ENCODE measurements at places on chromosomes 12 and 14.

DNA sequence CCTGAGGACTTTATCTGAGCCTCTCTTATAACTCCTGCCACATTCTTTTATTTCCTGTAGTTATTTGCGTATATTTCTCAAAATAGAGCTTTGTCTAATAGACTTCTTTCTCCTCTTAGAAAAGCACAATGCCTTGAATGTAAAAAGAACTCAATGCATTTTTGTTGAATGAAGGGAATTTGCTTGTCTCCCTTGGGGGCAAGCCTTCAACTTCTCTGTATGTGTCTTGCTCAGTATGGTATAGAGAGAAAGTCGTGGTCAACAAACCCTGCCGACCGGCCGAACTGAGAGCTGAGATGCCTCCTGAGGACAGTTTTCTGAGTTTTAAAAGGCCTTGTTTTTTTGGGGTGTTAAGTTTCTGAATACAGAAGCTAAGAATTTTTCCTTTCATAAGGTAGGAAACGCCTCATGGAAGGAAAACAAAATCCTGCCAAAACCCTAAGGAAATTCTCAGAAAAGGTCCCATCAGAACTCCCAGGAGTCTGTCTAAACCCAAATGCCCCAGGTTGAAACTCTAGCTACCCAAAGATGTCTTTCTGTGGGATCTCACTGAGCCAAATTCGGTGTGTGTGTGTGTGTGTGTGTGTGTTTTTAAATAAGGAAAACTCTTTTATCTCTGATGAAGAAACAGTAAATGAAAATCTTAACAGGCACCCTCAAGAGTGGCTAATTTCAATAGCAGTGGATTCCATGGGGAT lies 136.6 kb downstream of the C12orf75 start:
- no peak for DNase-seq

DNA sequence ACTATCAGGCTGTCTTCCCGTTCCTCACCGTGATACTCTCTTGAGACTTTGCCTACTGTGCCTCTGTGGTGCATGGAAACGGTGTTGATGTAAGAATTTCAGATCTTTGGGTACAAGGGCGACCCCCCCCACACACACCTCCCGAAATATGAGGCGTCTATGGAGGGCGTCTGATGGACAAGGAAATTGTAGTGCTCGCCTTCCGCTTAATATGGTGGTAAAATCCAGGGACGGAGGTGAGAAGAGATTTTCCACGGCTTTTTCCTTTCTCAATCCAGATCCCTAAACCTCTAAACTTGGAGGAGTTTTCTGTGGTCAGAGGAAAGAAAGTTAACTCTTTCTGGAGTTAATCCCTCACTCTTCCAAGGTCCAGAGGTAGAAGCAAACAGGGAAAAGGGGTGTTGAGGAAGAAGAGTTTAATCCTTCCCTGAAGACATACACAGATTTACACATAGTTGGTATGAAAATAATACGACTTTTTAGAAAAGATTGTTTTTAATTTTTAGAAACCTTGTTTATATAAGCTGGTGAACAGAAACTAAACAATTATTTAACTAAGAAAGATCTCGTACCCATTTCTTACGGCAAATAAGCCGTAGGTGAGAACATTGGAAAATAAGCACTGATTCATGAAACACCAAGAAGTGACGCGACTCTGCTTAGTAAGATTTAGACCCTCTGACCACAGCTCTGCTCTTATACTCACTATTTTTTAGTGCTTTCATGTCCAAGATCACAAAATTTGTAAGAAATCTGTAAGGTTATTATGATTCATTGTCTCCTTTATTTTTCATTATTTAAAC lies 23.1 kb upstream of the RNASE12 start:
- DNase-seq: no peak

GRCh38 chr14:99348816-99349614 lies 77.0 kb upstream of the BCL11B start:
- peak; percentile 70 for DNase-seq

DNA sequence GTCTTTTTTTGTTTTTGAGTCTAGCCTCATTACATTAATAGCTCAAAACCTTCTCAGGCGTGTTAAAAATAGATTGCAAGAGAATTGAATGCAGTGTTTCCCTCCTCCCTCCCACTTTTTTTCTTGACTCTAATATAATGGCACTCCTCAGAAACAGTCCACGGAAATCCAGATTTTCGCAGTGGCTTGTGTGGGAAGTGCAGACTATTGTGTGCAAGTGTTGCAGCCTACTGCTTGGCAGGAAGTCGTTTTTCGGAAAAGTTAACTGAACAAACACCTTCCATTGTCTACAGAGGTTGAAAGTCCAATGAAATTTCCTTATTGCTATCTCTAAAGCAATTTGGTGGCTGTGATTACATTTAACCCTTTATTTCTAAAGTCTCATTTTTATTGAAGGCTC lies 147.9 kb upstream of the E2F7 start:
- no peak for DNase-seq

DNA sequence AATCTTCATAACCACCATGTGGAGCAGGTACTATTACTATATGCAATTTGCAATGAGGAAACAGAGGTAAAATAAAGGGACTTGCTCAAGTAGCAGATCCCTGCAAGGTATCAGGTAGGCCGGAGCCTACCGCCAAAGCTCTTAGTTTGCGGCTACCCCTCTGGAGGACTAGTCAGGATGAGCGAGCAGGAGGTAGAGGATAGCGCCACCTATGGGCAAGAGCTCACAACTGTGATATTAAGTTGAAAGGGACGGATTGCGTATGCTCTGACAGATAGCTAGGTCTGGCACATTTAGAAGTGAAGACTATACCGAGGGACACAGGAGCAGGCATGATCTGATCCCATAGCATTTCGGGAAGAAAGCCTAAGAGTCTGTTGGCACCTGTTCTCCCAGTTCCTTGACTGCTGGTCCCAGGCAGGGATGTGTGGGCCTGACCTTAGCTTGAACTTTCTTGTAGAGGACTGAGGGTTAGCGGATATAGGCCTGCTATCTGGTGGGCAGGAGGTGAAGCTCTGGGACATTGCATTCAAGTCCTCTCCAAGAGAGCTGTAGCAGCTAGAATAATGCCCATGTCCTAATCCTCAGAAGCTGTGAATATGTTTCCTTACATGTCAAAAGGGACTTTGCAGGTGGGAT lies 48.0 kb downstream of the SLC17A8 start:
- peak; percentile 60 for DNase-seq

- DNase-seq: no peak
These were observed 1.5 kb upstream of the EP400 start for GRCh38 chr12:131948166-131948712.

DNA sequence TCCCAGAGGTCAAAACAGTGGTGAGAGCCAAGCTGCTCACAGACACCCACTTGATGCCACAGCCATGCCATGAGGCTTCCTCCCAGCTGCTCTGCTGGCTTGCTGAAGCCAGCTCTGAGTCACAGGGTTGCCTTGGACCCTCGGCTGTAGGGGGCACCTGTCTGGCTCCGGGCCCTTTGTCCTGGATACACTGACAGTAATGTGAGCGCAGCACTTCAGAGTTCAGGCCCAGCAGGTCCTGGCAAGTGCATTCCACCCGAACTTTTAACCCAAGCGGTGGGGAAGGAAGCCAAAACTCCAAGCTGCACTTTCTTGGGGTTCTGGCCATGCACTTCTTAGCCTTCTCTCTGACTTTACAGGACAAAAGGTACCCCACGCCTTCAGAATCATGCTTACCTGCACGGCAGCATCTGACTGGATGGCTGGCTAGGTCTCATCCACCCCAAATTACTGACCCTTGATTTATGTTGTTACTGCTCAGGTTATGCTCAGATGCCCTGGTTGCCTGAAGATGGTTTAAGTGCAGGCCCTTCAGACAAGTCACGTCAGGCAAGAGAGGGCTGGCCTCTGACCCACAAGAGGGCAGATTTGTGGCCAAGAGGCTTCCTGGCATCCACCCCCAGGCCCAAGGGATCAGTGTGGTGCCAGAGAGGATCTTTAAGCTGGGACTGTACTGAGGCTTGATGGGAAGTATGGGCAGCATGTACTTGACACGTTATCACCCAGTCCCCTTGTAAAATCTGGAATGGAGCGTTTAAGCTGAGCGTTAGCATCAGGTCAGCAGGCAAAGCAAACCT lies 24.8 kb downstream of the SLC25A29 start:
- no peak for DNase-seq

DNA sequence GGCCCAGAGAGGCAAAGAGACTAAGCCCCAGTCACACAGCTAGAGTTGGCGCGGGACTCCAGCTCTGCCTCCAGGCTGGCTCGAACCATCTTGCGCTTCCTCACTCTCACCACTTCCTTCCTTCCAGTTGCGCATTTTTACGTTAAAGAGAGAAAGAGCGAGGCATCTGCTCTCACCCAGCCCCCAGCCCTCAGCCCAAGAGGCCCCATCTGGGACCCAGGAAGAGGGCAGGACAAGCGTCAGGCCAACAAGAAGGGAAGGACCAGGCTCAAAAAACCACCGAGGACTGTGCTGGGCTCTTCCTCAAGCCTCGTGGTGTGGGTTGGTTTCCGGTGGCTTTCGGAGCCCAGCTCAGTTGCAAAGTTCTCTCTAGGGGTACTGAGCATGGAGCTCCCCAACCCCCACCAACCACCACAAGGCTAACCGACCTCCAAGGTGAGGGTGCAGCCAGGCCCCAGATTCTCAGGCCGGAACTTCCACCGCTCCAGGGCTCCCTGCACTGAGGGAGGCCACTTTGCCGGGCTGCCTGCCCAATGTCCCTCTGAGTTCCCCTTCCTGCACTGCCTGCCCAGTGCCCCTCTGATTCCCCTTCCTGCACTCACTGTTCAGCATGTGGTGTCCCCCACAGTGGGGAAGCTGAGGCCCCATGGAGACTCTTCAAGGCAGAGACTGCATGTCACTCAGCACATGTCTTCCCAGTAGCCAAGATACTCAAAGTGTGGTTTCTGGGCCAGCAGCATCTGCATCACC lies 35.9 kb downstream of the TESC start:
- DNase-seq: no peak

DNA sequence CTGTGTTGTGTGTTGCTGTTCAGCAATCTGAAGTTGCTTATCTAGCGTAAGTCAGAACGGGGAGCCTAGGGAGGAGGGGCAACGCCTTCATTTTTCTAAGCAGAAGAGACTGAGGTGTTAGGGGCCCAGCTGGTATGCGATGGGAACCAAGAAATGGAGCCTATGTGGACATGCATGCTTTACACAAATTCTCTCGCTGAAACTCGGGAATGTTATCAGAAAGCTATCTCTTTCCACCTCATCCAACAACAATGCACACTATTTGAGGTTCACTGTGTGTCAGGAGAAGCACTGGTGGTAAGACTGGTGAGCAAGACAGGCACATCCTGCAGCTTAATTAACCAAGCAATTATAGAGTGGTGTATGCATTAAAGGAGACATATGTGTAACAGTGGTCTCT lies 89.7 kb downstream of the NRXN3 start:
- DNase-seq: no peak

DNA sequence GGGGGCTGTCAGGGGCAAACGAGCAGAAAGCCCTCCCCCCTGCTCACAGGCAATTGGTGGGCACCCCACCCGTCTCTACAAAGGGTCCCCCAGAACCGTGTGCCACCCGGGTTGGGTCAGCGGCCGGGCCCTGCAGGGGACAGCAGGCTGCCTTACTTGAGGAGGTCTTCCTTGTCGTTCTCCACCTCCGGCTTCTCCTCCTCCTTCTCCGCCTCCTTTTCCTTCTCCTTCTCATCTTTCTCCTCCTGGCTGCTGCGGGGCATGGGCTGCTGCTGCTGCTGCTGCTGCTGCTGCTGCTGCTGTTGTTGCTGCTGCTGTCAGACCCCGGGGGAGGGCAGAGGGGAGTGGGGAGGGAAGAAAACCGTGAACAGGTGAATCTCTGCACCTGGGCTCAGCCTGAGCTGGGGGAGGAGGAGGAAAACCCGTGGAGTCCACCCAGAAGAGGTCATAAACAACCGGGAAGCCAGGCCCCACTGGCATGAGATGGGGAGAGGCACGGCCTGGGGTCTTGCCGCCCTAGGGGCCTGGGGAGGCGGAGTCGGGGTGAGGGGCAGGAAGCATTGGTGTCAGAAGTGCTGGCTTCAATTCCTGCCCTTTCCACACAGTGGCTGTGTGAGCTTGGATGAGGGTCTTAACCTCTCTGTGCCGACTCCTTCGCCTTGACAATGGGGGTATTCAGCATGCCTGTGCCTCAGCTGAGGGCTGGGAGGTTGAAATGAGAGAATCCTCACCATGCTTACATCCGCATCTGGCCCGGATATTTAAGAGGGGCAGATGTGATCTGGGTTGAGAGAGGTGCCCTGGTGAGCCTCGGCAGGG lies 107.6 kb downstream of the RFLNA start:
- DNase-seq: no peak

GRCh38 chr12:118368821-118369220 lies 3.9 kb downstream of the TAOK3 start:
- DNase-seq: no peak

GRCh38 chr12:26566675-26567074 lies 266.3 kb downstream of the ITPR2 start:
- DNase-seq: peak; percentile 10

DNA sequence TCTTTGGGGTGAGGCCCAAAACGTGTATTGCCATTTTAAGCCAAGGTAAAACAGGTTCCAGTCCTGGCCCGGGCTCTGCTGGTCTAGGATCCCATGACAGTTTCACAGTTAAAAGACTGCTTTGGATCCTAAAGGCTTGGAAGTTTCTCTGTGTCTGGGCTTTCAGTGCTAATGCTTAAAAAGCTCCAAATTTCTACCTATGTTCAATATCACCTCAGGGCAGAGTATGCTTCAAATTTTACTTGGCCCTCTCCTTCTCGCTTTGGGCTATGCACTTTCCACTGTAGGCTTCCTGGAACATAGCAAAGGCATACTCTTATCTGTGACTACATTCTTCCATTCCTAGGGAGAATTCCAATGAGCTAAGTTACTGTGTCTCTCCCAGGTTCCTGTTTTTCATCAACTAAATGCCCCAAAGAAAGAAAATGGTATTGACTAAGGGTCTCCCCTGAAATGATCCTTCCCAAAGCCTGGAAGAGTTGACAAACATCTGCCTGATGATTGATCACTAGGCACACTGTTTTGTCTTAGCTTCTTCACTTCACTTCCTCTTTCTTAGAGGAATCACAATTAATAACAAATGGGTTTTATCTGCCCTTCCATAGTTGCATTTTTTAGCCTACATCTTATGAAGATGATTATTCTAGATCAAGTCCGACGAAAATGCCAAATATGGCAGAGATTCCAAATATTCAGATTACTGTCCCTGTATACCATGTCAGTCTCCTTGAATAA lies 79.4 kb downstream of the TMTC2 start:
- DNase-seq: no peak

GRCh38 chr12:48857278-48857994 lies 5.5 kb upstream of the DDX23 start:
- no peak for DNase-seq

GRCh38 chr12:57744194-57744776 lies 554 bp upstream of the TSPAN31 start:
- no peak for DNase-seq

DNA sequence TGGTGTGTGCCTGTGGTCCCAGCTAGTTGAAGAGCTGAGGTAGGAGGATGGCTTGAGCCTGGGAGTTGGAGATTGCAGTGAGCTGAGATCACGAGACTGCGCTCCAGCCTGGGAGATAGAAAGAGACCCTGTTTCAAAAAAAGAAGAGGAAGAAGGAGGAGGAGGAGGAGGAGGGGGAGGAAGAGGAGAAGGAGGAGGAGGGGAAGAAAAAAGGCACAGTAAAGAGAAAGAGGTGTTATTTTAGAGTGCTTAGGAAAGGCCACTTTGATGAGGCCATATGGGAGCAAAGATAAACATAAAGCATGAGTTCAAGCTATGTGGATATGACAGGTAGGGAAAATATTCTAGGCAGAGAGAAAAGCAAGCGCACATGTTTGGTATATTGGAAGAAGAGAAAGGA lies 154.1 kb upstream of the BTG1 start:
- no peak for DNase-seq
